Activated CD8-positive, alpha-beta memory T cell treated with anti-CD3 and anti-CD28 coated beads for 4 hours (primary cell): ENCODE measurements at places on chromosomes 16 and 17.

DNA sequence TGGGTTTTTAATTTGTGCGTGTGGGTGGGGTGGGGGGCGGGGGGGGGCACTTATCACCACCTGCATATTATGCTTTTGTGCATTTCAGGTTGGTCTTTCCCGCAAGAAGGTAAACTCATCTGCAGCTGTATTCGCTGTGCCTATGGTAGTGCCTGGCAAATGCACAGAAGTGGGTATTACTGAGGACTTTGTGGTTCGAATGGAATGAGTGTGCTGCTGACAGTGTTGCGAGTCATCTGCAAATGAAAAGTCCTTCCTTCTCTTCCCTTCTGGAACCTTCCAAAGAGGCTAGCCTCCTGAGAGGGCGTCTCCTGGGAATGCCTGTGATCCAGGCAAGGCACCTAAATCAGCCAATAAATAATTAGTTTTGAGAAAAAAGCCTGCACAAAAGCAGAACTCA lies 532.9 kb downstream of the MAF start:
- DNase-seq = no peak

DNA sequence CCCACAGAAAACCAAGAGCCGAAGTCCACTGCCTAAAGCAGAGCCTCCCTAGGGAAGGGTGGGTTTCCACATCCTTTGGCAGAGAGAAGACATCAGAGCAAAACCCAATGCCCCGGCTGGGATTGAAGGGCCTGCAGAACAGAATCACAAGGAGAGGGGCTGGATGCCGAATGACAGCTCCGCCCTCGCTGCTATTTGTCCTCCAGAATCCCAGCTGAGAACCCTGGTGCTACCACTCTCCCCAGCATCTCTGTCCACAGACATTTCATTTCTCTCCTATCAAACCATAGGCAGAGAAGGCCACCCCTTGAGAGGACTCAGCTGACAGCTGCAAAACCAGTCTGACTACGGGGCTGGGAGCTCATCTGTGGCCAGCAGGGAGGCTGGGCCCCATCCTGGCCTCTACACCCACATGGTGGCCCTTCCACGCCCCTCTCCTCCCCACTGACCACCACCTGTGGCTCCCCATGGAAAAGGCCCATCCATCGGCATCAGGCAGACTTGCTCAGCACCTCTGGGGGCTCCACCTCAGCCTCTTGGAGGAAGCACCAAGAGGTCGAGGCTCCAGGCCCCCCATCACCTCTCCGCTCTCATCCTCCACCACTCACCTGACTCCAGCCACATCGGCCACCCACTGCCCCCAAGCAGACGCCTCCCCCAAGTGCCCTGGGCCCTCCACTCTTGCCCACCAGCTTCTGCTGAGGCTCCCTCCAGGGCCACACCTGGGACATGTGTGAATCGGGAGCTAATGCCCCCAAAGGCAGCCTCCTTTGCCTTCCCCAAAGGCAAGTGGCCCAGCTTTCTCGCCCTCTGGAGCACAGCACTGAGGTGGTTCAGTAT lies 288.5 kb downstream of the C16orf95 start:
- no peak for DNase-seq

GRCh38 chr16:85110105-85110504 lies 2.2 kb downstream of the CIBAR2 start:
- no peak for DNase-seq

DNA sequence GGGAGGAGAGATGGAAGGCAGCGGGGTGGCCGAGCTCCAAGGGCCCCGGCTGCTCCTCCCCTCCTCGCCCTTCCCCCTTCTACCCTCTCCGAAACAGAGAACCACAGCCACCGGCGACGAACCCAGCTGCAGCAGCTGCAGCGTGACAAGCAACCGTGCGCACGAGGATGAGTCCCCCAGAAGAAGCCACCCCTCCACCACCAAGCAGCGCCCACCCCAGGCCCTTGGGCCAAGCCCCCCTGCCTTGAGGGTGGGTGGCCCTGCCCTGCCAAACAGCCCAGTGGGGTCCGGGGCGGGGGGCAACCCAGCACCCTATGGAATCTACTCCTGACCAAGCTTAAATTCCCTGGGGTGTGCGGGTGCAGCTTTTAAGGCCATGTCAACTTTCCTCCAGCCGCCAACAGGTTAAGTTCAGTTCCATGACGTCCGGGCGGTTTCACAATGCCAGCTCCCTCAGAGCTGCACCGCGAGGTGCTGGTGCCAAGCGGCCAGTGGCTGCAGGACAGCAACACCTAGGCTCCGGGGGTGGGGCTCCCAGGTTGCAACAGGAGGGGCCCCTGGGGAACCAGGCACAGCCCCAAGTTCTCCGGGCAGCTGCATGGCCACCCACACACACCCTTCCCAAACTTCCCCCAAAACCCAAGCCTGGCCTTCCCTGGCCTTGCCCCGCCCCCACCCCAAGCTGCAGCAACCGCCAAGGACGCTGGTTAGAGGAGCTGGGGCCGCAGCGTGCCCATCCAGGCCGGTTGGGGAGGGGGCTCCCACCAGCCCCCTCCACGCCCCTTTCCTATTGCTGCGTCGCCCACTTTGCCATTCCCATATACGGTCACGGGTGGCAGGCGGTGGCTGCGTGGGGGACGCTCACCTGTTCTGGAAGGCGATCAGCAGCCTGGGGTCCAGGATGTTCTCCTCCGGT lies 2.0 kb downstream of the CBX4 start:
- DNase-seq = no peak

- DNase-seq = no peak
Measured at GRCh38 chr17:66676421-66676820, 158.5 kb upstream of the CACNG5 start.

GRCh38 chr17:76867578-76868175 lies 527 bp upstream of the MGAT5B start:
- no peak for DNase-seq

GRCh38 chr17:82921426-82921825 lies 81.6 kb upstream of the ZNF750 start:
- no peak for DNase-seq

DNA sequence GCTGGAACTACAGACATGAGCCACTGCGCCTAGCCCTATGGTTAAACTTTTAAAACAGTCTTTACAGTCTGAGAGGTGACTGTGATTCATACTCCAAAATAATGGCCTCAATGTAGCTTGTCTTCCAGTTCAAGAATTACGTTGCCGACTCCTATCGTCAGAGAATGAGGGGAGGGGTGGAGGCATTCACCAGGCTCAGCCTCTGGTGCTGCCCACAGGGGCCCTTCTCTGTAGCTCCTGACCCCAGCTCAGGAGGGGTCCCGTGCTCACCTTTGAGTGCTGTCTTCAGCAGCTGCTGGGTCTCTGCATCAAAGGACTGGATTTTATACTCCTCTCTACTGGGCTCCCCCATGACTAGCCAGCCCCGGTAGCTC lies 1.2 kb downstream of the MIF4GD start:
- no peak for DNase-seq

DNA sequence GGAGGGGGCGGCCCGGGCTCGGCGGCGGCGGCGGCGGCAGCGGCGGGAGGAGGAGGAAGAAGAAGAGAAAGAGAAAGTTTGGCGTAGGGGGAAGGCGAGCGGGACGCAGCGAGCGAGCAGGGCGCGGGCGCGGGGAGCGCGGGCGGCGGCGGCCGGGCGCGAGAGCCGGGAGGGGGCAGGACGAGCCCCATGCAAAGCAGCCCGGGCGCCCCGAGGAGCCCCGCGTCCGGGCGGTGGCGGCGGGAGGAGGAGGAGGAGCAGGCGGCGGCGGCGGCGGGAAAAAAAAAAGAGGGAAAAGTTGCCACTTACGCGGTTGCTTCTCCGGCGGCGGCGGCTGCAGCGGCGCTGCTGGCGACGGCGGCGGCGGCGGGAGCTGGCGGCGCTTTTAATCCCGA lies 10.3 kb upstream of the ZFHX3 start:
- no peak for DNase-seq

DNA sequence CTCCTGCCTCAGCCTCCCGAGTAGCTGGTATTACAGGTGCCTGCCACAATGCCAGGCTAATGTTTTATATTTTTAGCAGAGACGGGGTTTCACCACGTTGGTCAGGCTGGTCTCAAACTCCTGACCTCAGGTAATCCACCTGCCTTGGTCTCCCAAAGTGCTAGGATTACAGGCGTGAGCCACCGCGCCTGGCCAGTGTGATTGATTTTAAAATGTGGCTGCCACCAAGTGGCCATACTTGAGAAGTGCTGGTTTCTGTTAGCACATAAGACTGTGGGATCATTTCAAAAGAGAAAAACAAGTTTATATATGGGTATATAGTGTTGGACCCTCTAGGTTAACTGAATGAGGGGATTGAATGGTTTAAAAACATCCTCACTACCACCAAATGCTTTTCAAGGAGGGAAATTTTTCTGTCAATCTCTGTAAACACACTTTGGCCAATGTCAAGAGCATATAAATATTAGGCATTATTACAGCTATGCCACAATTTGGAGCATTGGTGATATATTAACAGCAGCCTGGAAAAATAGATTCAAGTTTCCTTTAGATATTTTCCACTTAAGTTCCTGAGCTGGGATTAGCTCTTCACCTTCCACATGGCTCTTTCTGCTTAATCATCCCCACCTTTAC lies 13.5 kb upstream of the DHRS13 start:
- no peak for DNase-seq

GRCh38 chr17:78719630-78720298 lies 62.3 kb downstream of the CYTH1 start:
- no peak for DNase-seq

GRCh38 chr16:55261301-55261700 lies 62.7 kb upstream of the IRX6 start:
- no peak for DNase-seq

DNA sequence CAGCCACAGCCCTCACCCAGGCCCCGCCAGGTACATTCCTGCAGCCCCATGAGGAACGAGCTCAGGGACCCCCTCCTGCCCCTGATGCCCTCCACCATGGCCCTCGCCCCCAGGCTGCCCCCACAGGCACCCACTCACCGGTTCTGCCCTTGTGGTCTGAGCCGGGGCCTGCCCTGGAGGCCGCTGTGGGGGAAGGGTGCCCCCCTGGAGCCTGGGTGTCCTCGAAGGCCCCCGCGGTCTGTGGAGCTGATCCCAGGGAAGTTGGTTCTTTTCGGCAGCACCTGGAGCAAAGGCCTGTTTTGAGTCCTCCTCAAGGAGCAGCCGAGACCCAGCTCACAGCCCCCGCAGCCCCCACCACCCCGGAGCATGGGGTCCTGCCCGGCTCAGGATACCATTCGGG lies 2.4 kb downstream of the PABPN1L start:
- DNase-seq = no peak

- DNase-seq = no peak
Measured at GRCh38 chr16:18803569-18804462, 2.5 kb upstream of the ARL6IP1 start.

GRCh38 chr17:69733171-69734012 lies 318.9 kb downstream of the MAP2K6 start:
- no peak for DNase-seq

GRCh38 chr16:31471241-31471874 lies 594 bp upstream of the TGFB1I1 start:
- no peak for DNase-seq

GRCh38 chr16:20673882-20674683 lies 23.4 kb downstream of the ACSM1 start:
- DNase-seq = no peak

GRCh38 chr16:58937661-58938060 lies 203.5 kb upstream of the GOT2 start:
- no peak for DNase-seq

DNA sequence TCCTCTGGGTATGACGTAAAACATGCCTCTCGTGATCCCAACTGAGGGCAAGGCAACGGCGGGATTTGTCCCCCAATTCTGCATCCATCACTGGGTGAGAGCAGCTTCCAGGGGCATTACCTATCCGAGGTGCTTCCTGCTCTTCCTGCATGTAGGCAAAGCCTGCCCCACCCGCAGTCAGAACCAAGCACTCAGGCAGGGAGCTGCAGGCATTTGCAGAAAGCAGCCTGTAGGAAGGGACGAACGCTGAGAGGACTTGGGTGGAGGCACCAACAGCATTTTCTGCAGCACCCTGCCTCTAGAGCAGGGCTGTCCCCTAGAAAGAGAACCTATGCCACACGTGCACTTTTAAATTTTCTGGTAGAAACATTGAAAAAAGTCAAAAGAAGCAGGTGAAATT lies 5.5 kb downstream of the BCO1 start:
- no peak for DNase-seq

GRCh38 chr16:17343728-17344127 lies 127.0 kb downstream of the XYLT1 start:
- no peak for DNase-seq

DNA sequence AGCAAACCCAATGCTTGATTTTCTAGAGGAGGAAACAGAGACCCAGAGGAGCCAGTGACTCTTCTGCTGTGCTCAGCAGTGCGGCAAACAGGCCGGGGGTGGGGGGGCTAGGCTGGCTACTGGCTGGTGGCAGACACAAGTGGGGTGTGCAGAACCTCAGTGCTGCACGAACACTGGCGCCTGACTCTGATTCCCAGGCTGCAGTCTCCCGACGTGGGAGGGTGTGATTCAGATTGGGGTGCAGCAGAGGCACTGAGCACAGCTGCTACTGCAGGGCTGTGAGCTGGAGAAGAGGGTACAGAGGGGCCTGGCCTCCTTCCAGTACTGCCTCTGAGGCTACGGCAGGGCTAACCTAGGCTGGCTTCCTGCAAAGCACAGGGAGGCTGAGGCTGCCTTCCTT lies 8.1 kb downstream of the RPL19 start:
- no peak for DNase-seq

DNA sequence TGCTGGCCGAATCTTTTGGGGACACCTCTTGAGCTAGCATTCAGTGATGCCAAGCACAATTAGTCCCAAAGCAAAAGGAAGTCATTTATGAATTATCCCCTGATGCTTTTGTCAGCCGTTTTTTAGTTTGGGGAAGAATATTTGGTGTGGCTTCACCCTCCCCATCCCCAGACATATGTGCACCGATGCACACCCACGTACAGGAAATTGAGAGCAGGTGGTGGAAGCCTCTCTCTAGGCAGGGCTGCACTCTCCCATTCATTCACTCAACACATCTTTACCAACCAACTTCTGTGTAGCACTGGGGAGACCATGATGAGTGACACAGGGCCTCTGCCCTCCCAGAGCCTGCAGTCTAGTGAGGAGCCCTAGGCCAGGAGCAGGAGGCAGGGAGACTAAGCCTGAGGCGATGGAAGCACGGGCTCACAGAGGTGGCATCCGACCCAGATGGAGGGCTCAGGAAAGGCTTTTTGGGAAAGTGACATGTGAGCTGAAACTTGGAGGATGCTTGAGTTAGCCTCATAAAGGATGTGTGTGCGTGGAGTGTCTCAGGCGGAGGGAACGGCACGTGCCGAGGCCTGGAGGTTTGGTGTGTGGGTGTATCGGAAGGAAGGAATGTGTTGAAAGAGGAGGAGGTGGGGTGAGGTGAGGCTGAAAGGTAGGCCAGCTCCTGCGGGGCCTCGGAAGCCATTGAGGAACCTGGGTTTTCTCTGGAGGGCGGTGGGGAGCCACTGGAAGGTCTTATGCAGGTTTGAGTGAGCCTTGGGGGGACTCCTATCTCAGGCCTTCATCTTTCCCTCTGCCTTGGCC lies 43.8 kb downstream of the PSME3IP1 start:
- DNase-seq = no peak
